HEK293T (cell line): ENCODE measurements at places on chromosomes 5 and 9.
A peak's percentile ranks its signal among the peaks of the same experiment; 100 is the strongest.

- no peak for DNase-seq
Observed at GRCh38 chr9:97438257-97438656, 26.4 kb downstream of the TDRD7 start.

GRCh38 chr9:96604004-96604319 lies 15.7 kb downstream of the CDC14B start:
- no peak for DNase-seq

DNA sequence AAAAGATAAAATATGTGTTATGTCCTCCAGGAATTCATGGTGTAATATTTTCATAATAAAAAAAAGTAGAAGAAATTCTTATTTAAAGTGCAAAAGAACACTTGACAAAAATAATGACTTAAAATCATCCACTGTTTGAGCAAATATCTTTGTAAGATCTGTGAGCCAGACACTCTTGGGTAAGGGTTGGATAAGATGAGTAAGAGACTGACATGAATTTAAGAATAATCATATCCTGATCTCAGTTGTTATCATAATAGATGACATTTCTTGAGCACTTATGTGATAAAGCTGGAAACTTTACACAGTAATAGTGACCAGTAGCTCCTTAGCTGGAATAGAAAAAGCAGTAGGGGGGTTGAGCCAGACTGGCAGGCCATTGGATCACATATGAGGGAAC lies 40.0 kb upstream of the ADRB2 start:
- DNase-seq = no peak

DNA sequence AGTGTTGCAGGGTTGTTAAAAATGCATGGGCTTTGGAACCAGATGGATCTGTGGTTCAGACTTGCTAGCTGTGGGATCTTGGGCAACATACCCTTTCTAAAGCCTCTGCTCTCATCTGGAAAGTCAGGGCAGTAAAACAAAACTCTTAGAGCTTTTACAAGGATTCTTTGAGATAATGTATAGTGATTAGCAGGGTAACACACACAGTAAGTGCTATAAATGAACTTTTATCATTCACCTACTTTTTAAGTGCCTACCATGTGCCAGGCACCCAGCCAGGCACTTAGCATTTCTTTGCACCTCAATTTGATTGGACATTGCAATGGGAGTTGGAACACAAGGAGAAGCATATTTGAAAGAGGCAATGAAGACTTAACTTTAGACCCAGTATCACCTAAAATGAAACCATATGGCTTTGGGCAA lies 208.6 kb upstream of the PAPPA start:
- DNase-seq = no peak

DNA sequence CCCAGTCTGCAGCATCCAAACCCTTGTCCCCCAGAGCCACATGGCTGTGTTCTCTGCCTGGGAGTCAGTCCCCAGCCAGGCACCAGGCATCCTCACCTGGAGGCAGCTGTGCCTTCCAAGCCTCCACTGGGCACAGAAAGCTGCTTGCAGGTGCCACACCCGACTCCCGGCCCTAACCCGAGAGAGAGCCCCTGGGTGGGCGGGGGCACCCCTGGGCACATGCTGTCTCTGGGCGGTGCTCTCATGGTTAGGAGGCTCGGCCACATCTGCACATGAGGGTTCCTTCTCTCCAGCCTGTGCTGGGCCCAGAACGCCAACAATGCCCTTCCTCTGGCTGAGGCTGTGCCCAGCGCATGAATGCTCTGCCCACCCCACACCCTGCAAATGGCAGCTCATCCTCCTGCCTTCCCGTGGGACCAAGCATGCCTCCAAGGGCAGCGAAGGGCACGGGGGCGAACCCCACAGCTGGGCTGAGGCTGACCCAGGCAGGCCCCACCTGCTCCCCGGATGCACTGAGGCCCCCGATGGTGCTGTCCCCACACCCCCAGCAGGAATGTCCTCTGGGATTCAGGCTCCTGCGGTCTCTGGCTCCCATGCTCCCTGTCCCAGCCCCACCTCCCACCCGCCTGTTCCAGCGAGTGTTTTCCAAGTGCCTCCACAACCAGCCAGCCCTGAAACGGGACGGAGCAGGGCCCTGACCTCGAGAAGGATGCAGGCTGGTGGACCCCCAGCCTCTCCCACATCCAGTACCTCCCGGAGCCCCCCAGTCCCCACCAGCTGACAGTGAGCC lies 22.5 kb upstream of the CAMSAP1 start:
- DNase-seq = no peak

GRCh38 chr9:129879103-129879699 lies 43.9 kb downstream of the USP20 start:
- DNase-seq = no peak

GRCh38 chr5:2207416-2208238 lies 324.9 kb upstream of the IRX4 start:
- DNase-seq = peak; percentile 31

DNA sequence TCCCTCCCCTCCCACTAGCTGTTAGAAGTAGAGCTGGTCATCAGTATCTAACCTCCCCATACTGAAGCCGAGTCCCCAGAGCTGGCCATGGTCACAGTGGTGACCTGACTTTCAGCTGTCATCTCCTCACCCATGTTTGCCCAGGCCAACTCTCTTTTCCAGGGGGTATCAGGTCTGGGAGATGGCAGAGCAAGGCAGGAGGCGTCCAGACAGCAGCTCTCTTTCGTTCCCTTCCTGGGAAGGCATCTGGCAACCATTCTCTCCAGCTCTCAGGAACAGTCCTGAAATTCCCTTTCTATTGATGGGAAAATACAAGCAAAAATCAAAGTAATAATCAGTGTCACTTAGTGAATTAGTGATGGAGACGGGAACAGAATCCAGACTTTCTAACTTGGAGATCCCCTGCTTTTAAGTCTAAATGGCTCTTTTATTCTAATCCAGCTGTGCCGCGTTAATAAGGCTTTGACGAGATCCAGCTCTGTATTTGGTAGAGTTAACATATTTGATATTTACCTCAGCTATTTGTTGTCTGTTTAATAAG lies 21.3 kb upstream of the AOPEP start:
- no peak for DNase-seq

DNA sequence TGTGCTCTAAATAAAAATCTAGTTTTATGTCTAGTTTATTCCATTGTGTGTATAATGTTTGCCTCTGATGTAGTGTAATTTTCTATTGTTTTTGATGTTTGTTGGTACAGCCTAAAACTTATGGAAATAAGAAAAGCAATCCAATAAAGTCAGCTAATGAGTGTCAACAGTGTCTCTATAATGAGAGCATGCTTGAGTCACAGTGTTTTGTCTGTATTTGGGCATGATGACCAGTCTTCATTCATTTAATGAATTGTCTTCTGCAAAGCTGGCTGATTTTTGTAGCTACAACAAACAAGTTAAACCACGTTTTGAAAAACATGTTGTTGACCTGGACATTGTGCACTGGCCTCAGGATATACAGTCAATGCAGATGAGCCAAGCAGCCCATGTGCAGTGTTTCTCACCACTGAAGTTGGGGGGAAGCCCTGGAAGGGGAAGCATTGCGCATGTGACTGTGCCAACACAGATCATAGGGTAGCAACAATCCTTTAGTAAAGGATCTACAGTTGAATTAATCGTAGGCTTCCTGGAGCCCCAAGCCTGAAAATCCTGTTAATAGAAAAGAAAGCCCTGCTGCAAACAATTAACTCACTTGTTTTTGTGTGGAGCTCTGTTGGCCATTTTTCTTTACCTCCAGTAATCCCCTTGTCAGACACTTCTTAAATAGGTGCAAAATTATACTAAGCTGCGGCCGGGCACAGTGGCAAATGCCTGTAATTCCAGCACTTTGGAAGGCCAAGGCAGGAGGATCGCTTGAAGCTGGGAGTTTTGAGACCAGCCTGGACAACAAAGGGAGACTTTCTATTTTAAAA lies 88.0 kb downstream of the INIP start:
- no peak for DNase-seq

DNA sequence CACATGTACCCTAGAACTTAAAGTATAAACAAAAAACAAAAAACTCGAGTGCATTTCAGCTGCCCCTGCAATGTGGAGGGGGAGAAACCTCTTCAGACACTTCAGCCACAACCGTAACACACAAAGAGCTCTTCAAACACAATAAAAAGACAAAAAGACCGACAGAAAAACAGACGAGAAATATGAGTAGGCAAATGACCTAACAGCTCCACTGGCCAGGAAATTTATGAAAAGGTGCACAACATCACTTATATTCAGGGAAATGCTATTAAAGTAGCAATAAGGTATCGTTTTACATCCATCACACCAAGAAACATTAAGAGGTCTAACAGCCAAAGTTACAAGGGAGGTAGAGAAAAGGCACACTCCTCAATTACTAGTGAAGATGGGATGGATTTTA lies 6.2 kb downstream of the ZBED3 start:
- no peak for DNase-seq

GRCh38 chr5:173144200-173145176 lies at the start of gene BNIP1:
Gene BNIP1 (plus strand): TSS chr5:173144531. CDS start chr5:173144546, 15 bp downstream.
- DNase-seq = peak; percentile 97

DNA sequence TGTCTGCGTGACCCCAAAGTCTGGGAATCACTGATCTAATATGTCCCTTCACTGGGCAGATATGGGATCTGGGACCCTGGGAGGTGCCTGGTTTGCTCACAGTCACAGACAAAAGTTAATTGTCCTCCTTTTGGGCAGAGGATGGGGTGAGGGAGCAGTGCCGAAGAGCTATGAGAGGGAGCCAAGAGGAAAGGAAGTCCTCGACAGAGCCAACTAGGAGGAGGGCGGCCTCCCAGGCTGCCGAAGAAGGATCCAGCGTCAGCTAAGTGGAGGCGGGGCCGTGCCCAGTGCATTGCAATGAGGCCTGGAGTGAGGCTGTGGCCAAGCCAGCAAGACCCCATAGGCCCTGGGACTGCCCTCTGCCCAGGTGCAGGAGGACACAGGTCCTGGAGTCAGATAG lies 11.4 kb downstream of the AIF1L start:
- no peak for DNase-seq

GRCh38 chr9:92189782-92190535 lies 74.7 kb upstream of the SPTLC1 start:
- no peak for DNase-seq
